Globus pallidus (tissue), 1 donor: ENCODE measurements at places on chromosomes 5 and 9.

DNA sequence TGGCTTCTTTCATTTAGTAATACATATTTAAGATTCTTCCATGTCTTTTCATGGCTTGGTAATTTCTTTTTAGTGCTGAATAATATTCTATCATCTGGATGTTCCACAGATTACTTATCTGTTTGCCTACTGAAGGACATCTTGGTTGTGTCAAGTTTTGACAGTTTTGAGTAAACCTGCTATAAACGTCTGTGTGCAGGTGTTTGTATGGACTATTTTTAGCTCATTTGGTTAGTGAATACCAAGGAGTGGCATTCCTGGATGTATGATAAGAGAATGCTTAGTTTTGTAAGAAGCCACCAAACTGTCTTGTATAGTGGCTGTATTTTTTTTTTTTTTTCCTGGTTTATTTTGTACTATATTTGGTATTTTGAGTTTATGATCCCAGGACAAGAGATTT is 38.4 kb downstream of the PRRC1 start:
- DNase-seq = no peak

DNA sequence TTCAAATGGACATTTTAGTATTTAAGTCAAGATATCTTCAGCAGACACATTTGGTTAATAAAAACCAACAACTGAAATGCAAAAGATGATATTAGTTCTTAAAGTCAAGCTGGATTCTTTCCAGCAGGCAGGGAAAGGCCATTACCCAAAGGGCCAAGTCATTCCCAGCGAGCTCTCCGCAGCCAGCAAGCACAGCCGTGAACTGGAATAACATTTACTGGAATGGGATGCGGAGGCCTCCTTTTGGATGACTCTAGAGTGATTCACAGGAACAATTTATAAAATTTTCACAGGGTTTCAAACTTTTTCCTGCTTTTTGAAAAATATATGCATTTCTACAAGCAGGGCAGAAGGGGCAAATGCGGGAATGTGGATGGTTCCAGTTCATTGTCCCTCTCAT is 76.6 kb upstream of the DAB2 start:
- no peak for DNase-seq

DNA sequence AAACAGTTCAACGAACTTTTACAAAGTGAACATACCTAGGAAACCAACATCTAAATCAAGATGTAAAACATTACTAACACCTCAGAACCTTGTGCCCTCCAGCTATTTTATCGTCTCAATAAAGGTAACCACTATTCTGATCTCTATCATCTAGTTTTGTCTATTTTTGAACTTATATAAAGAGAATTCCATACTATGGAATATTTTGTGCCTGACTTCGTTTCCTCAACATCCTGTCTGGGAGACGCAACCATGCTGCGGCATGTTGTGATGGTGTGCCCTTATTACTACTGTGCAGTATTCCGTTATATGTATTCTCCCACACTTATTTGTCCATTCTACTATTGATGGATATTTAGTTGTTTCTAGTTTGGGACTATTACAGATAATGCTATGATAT is 99.2 kb downstream of the NR6A1 start:
- DNase-seq = no peak

DNA sequence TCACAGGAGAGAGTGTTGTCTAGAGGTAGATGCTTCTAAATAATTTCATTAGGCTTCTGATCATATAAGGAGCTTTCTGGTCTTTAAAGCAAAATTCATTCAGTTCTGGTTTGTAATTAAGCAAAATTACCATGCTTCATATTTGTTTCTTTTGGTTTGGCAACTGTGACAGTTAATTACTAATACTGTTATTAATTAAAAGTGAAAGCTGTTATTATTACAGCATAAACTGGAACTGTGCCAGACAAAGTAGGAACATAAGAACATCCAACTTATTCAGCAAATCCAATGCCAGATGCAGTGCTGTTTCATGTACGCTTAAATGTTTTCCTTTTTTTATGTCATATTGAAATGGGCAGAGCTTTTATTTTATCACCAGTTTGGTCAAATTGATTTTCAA is 70.4 kb upstream of the DAB2 start:
- DNase-seq = no peak

DNA sequence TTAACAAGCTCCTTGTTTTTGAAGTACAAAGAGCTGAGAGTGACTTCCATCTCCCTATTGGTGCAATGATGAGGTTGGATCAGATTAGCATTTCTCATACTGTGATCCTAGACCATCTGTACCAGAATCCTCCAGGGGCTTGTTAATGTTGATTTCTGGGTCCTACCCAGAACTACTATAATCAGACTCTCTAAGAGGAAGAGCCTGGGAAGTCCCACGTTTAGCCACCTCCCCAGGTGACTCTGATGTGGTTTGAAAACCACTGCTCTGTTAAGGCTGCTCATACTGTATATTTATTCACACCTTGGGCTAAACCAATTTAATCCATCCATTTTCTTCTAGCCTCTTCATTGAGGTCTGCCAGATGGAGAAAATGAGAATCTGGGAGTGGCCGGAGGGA is 49.6 kb upstream of the SMIM32 start:
- DNase-seq = no peak

- DNase-seq = no peak
Observed at GRCh38 chr5:103120607-103121200, 603 bp downstream of the PPIP5K2 start.

- no peak for DNase-seq
Observed at GRCh38 chr5:143372187-143372829, 31.2 kb downstream of the NR3C1 start.

DNA sequence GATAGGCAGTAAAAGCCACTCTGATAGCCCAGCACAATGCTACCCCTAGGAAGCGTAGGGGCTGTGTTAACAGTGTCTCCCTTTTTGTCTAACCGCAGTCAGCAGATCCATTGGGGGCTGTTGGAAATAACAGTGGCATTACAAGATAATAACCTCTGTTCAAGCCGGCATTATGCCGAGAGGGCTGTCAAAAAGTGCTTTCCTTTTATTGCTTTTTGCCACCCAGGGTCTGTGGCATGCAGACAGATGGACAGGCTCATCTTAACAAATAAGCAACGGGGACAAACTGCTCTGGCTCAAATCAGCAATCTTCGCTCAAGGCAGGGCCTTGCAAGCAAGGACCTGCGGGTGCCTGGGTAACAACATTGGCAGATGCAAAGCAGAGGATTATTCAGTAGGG is 123.3 kb downstream of the TLR4 start:
- no peak for DNase-seq

GRCh38 chr9:127201731-127202130 is 62.8 kb upstream of the GARNL3 start:
- DNase-seq = no peak

GRCh38 chr5:10275991-10276390 is 25.9 kb downstream of the CCT5 start:
- no peak for DNase-seq

DNA sequence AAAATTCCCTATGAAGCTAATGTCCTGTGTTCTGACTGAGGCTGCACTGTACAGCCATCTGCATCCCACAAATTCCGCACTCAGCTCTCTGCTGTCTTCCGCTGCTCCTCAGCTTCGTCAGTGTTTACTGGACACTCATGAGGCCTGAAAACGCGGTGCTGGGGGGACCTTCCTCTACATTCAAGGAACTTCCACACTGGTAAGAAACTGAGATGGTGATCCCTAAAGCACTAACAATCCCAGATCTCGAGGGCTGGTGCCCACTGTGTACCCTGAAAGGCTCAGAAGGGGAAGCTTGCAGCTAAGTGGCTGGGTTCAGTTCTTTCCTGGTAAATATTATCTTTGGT is 117.9 kb downstream of the NRG2 start:
- DNase-seq = no peak

DNA sequence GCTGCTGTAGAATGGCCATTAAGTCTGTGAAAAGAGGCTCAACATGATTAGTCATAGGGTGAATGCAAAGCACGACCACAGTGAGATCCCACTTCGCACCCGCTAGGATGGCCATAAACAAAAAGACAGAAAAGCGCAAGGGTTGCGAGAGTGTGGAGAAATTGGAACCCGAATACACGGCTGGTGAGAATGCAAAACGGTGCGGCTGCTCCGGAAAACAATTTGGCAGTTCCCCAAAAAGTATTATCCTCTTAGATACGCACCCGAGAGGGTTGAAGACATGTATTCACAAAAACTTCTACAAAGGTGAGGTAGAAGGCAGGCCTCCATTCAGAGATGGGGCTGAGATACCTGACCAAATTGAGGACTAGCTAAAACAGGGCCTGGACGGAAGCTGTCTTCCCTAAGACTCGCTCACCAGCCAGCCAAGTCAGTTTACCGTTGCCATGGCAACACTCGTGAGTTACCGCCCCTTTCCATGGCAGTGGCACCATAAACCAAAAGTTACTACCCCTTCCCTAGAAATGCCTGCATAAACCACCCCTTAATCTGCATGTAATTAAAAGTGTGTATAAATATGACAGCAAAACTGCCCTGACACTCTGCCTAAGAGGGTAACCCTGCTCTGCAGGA is 726 bp upstream of the PSMB7 start:
- DNase-seq = no peak

DNA sequence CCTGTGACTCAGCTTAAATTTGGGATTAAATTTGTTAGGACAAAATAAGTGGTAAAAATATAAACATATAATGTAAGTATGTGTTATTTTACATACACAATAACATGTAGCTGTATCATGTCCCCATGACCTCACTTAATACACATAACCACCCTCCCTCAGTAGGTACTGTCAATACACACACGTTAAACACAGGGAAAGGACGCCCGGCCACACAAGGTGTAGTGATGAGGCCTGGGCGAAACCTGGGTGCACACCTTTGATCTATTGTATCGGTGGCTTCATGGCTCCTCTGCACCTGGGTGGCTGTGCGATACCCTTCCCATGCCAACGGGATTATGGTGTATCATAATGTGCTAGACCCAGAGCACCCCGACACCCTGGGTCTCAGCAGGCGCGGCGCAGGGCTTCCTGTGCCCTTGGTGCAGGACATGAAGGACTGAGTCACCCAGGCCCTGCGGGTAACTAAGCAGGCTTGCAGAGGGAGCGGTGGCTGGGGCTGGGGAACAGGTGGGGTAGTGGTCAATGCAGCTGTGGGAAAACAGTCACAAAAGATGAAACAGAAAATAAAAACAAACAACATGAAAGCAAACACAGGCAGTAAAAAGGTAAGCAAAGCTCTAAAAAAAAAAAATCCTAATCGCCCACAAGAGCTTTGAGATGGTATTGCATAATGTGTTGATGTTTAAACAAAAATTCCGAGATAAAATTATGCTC is 127.5 kb upstream of the RETREG1 start:
- DNase-seq = no peak

DNA sequence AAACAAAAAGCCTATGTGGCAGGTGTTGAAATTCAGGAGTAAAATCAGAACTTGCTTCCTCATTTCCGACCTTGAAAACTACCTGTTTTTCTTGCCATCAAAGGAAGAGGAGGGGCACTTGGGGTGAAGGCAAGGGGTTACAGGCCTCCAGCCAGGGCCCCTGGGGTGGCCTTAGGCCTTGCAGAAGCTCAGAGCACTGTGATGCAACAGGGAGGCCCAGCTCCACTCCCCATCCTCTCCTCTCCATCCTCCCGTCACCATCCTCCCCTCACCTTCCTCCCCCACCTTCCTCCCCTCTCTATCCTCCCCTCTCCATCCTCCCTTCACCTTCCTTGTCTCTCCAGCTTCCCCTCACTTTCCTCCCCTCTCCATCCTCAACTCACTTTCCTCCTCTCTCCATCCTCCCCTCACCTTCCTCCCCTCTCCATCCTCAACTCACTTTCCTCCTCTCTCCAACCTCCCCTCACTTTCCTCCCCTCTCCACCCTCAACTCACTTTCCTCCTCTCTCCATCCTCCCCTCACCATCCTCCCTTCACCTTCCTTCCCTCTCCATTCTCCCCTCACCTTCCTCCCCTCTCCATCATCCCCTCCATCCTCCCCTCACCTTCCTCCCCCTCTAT is 111.6 kb downstream of the WNK2 start:
- no peak for DNase-seq

DNA sequence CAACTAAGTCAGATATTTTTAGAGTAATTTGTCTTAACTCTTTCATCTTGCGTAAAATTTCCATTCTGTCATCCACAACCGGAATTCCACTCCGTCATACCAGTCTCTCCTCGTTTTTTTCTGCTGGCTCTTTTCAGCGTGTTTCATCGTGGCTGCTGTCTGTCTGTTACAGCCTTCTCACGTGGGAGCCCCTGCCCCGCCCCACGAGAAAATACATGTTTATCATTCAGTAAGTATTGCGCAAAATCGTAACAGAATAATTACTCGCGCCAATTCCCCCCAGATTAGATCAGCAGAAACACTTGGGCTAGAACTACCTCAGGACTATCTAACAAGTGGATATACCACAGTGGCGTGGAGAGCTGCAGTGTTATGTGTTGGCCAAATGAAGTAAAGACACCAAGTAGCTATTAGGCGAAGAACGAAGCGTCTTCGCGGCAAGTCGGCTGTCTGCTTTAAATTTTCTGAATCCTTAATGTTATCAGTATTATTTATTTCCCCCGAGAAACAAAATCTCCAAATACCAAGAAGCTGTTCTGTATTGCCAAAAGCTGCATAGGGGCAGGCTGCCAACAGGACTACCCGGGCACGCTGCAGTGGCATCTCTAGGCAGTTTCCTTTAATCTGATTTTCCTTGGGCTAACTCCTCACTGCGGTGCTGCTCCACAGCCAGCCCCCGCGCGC is 566 bp upstream of the FOCAD start:
- no peak for DNase-seq

DNA sequence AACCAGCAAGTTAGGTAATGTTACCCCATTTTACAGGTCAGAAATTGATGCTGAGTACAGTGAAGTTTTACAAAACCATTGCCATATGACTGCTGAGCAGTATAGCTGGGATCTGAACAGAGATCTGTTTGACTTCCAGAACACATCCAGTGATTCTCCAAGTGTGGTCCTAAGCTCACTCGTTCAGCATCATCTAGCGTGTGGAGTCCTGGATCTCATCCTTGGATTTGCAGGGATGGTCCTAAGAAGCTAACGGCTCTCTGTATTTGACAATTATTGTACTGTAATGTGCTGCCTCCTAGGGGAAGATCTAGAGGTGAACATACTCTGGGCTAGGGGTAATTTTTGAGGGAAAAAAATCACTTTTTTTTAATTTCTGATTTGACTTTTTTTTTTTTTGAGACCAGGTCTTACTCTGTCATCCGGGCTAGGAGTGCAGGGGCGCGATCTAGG is 1.4 kb downstream of the SLC26A2 start:
- DNase-seq = peak; percentile 54

DNA sequence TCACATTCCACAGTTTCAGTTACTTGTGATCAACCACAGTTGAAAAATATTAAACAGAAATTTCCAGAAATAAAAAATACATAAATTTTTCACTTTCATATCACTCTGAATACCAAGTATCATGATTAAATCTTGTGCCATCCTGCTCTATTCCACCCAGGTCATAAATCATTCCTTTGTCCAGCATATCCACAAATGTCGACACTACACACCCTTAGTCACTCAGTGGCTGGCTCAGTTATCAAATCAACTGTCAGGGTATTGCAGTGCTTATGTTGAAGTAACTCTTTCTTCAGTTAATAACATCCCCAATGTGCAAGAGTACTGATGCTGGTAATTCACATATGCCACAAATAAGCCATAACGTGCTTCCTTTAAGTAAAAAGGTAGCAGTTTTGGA is 115.7 kb downstream of the FBXL17 start:
- DNase-seq = no peak
